ENCODE measurements at places on chromosomes 5 and 9. TPM values are rescaled to one million over a fixed set of nuclear protein-coding genes. Genes with fewer than 3 reads are reported as not detected.

DNA sequence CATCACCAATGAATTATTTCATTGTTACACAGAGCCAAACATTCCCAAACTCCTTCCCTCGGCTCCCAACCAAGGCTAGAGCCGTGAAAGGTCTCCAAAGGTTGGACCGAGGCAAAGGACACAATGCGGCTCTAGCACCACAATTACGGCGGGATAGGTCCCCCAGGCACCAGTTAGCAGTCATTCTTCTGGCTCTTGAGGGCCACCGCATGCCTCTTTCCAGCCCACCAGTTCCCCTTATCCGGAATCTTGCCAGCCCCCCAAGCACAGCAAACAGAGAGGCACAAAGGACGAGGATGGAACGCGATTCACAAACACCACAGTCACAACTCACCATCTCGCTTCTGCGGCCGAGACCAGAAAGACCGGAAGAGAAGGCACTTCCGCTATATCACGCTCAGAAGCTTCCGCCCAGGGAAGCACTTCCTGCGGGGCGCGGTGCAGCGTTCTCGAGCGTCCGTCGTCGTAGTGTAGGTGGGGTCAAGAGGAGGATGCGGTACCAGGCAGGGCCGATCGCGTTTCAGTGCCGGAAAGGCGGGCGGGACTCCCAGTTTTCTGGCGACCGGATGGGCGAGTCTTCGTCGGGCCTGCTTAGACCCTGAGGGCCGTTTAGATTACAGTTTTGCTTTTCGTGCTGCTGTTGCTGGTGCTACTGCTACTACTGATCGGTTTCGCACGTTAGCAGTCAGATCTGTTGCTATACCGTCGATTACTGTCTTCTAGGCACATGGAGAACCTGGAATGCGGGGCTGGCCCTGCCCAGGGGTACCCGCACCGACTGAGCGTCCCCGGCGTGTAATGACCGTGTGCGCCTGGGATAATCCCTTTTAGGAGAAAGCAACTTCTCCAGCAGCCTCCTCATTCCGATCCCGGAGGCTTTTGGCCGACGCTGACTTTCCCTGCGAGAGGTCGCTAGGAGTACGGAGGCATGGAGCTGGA lies at the start of gene RPL37:
TSS of gene RPL37 (minus strand) at position 374 of the 939 bp plus-strand sequence. CDS start at position 337, 37 bp downstream.
- peaks cover 36% of the 10 kb centered on the region for H3K4me1 ChIP-seq
- DNase-seq: peak; percentile 96
- H3K4me3 ChIP-seq: peak within 1 kb of the TSS; percentile 93
- peaks cover 54% of the 10 kb centered on the region for H3K36me3 ChIP-seq

DNA sequence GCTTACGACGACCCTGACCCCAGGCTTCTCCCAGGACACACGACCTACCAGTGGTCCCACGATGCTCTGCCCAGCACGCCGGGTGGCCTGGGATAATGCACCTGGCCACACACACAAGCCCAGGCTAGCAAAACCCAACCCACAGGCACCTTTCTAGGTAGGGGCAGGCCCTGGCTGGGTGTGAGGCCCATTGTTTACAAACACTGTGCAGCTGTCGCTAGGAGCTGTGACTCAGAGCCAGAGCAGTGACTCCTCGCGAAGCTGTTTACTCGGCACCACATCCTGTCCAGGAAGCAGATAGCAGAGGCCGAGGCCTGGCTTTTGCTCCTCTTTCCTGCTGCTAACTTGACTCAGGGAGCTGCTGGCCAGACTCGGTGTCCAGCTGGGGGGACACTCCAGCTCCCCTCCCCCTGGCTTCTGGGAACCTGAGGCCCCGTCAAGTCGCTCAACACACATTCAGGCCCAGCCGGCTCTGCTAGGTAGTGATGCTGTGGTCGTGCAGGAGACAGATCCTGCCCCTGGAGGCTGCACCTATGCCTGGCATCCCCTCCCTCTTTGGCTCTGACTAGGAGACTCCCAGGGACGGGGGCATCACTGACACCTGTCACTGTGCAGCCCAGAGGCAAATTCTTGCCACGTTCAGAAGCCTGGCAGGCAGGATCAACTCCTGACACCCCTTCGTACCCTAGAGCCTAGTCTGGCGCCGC lies 12.8 kb upstream of the RALGDS start:
- peak overlapping the region; percentile 93 for H3K27ac ChIP-seq
- peak; percentile 94 for DNase-seq
- peaks cover 71% of the 10 kb centered on the region for H3K4me1 ChIP-seq

OBP2B gene
- total RNA-seq: not detected

GRCh38 chr9:133821601-133822429 lies 83.7 kb upstream of the SARDH start:
- H3K27ac ChIP-seq: no peak overlapping the region
- H3K36me3 ChIP-seq: no peaks in the 10 kb centered on the region
- H3K4me1 ChIP-seq: no peaks in the 10 kb centered on the region
- H3K27me3 ChIP-seq: no peaks in the 10 kb centered on the region
- DNase-seq: no peak
- H3K4me3 ChIP-seq: no peak overlapping the region

DNA sequence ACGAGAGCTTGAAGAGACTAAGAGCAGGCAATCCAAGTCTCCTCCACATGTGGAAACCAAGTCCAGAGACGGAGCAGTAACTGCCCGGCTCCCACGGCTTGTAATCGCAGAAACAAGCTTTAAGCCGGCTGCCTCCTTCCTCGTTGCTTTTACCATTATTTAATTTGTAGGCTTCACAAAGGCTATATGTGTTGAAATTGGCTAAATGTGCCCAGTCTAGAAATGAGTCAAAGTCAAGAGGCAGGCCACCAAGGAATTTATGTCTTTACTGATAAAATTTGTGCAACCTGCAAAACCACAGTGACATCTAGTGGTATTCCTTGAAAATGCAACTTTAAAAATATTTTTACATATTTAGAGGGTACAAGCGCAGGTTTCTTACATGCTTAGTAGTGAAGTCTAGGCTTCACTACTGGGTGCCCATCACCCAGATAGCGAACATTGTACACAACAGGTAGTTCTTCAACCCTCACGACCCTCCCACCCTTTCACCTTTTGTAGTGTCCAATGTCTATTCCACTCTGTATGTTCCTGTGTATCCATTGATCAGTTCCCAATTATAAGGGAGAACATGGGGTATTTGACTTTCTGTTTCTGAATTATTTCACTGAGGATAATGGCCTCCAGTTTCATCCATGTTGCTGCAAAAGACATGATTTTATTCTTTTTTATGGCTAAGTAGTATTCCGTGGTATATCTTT lies 33.5 kb upstream of the EBF1 start:
- no peaks in the 10 kb centered on the region for H3K4me1 ChIP-seq
- no peak overlapping the region for H3K4me3 ChIP-seq
- H3K27me3 ChIP-seq: peaks cover 1% of the 10 kb centered on the region
- H3K27ac ChIP-seq: no peak overlapping the region
- no peaks in the 10 kb centered on the region for H3K36me3 ChIP-seq

ADAMTS16 gene
- not detected for total RNA-seq

- H3K4me3 ChIP-seq: no peak overlapping the region
- peaks cover 4% of the 10 kb centered on the region for H3K27me3 ChIP-seq
- peak; percentile 11 for DNase-seq
- H3K36me3 ChIP-seq: no peaks in the 10 kb centered on the region
- no peak overlapping the region for H3K27ac ChIP-seq
Measured at GRCh38 chr9:38127271-38127839, 58.3 kb upstream of the SHB start.

GRCh38 chr9:33260372-33260771 lies 4.1 kb downstream of the BAG1 start:
- no peak overlapping the region for H3K4me3 ChIP-seq
- peaks cover 20% of the 10 kb centered on the region for H3K4me1 ChIP-seq
- no peak overlapping the region for H3K27ac ChIP-seq
- no peak for DNase-seq
- no peaks in the 10 kb centered on the region for H3K27me3 ChIP-seq

- no peaks in the 10 kb centered on the region for H3K4me1 ChIP-seq
- no peaks in the 10 kb centered on the region for H3K27me3 ChIP-seq
- no peak for DNase-seq
- H3K27ac ChIP-seq: no peak overlapping the region
- no peak overlapping the region for H3K4me3 ChIP-seq
Measured at GRCh38 chr5:125868036-125868435, 555.2 kb upstream of the GRAMD2B start.

BTNL3 gene
- not detected for total RNA-seq

DNA sequence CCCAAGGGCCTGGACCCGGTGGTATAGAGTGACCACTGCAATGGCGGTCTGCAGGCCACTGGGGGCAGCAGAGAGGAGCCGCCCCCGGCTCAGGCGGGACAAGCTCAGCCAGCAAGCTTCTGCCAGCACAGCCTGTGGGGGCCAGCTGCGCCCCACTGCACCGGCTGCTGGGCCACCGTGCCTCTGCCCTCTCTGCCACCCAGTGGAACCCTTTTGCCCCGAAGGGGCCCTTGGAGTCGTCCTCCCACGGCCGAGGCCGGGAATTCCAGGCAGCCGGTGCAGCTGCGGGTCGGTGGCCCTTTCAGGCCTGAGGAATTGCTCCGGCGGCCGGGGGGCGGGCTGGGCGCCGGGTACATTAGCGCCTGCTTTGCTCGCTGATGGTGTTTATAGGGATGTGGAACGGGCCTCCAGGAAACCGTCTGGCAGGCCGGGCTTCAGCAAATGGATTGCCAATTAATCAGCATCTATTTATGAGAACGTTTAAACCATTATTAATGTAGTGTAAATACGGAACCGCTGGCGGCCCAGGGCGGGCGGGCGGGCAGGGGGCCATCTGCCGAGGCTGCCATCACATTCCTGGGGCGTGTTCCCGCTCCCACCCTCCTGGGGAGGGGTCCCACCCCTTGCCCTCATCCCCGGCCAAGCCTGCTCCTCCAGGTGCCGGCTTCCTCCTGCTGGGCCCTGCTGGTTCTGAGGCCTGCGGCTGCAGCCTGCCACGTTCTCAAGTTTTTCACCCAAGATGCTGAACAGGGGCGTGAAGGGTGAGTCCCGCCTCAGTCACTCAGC lies 127.4 kb downstream of the BARX1 start:
- peaks cover 7% of the 10 kb centered on the region for H3K4me1 ChIP-seq
- DNase-seq: peak; percentile 53
- peaks cover 29% of the 10 kb centered on the region for H3K27me3 ChIP-seq
- no peak overlapping the region for H3K27ac ChIP-seq

DNA sequence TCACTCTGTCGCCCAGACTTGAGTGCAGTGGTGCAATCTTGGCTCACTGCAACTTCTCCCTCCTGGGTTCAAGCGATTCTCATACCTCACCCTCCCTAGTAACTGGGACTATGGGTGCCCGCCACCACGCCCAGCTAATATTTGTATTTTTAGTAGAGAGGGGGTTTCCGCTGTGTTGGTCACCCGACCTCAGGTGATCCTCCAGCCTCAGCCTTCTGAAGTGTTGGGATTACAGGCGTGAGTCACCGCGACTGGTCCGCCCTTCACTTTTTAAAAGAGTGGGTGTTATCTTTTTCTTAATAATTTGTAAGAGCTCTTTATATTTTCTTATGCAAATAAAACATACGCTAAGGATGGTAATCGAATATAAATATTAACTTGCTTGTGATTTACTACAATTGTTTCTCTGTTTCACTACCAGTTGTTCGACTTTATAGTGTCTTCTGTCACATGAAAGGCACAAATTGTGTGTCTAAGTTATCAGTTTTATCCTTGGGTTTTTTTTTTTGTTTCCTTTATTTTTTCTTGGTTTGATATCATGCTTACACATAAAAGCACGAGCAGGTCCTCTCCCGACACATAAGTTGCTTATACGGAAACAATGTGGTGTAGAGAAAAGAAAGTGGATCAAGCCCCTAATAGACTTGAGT lies 1.9 kb upstream of the GPBP1 start:
- peak overlapping the region; percentile 88 for H3K4me3 ChIP-seq
- peak; percentile 61 for DNase-seq
- H3K27me3 ChIP-seq: no peaks in the 10 kb centered on the region
- H3K4me1 ChIP-seq: peaks cover 7% of the 10 kb centered on the region
- H3K36me3 ChIP-seq: peaks cover 22% of the 10 kb centered on the region
- peak overlapping the region; percentile 95 for H3K27ac ChIP-seq

GRCh38 chr5:172687940-172688339 lies 46.9 kb downstream of the NEURL1B start:
- peaks cover 13% of the 10 kb centered on the region for H3K4me1 ChIP-seq
- H3K4me3 ChIP-seq: no peak overlapping the region
- H3K27ac ChIP-seq: peak overlapping the region; percentile 50

- H3K4me1 ChIP-seq: peaks cover 3% of the 10 kb centered on the region
- no peak overlapping the region for H3K4me3 ChIP-seq
- no peak for DNase-seq
- H3K36me3 ChIP-seq: no peaks in the 10 kb centered on the region
- H3K27me3 ChIP-seq: no peaks in the 10 kb centered on the region
- no peak overlapping the region for H3K27ac ChIP-seq
Measured at GRCh38 chr5:6350277-6351090, 27.9 kb downstream of the MED10 start.

DNA sequence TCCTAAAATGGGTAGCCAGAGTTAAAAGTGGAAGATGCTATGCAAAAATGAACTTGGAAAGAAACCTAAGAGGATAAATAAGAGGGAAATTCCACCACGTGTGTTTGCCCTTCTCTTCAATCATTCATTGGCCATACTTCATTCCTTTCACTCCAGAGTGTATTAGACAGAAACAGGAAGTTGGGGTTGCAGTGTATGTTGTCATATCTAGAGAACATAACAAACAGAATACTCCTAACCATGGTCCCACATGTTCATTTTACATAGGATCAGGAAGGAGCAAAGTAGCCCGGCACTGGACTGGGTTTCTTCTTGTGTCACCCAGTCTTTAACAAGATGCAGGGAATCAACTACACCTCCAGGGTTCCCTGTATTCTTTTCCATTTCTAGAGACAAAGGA lies 7.6 kb upstream of the GPBP1 start:
- no peaks in the 10 kb centered on the region for H3K27me3 ChIP-seq
- H3K27ac ChIP-seq: no peak overlapping the region
- no peak overlapping the region for H3K4me3 ChIP-seq
- no peak for DNase-seq

DNA sequence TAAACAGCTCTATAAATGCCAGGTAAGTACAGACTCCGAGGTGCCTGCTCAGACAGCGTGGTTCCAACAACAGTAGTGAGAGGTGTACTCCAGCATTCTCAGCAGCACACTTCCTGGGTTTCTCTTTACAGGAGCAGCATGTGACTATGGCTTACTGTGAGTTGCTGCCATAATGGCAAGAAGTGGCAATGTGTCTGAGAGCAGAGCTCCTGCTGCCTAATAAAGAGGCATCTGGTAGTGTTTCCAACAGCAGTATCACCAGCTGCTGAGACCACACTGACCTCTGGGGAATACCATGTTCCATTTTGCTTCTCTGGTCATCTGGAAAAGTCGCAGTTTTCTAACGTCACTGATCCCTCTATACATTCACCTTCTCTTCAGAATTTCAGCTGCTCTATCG lies 398.2 kb downstream of the SLCO4C1 start:
- no peaks in the 10 kb centered on the region for H3K36me3 ChIP-seq
- H3K4me3 ChIP-seq: no peak overlapping the region
- no peak for DNase-seq
